A549 (cell line): ENCODE measurements at places on chromosomes 7 and 10. TPM values are rescaled to one million over a fixed set of nuclear protein-coding genes. Genes with fewer than 3 reads are reported as not detected.

- DNase-seq = no peak
Measured at GRCh38 chr7:66901941-66902843, 18.8 kb upstream of the TMEM248 start.

GRCh38 chr7:43954524-43955228 lies 28.4 kb downstream of the UBE2D4 start:
- DNase-seq = peak; percentile 53

DNA sequence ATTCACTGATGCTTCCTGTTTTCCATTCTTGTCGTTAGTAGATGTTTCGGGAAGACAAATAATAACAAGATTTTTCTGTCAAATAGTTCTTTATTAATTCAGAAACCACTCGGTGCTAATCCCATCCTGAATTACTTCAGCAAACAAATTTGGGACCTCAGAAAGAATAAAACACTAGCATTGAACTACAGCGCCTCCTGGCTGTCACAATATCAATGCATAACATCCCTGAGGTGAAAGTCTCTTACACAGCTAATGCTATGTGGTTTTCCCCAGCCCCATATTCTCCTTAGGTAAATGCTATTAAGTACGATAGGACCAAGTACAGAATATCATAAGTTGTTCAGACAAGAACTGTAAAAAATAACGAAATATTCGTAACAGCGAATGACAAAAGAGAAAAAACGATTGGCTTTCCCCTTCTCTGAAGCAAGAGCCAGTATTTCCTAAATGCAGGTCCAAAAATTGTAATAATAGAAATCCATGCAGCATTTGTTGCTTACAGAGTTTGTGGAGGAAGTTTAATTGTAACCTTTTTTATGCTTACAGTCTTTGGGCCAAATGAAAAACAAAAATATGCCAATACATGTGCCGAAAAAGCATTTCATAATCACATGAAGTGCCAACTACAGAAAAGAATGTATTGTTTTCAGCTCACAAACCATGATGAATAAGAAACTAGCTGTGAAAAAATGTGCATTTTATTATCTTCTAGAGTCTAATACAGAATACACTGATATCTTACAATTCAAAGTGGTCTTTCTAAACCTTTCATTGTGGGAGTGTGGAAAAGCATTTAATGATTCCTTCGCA lies 47.3 kb downstream of the MYPN start:
- DNase-seq = peak; percentile 77

GRCh38 chr7:92282930-92283329 lies 37.2 kb downstream of the ANKIB1 start:
- no peak for DNase-seq

GRCh38 chr7:34430456-34430855 lies 227.6 kb upstream of the NPSR1 start:
- peak; percentile 30 for DNase-seq

GRCh38 chr7:1620835-1621234 lies 49.2 kb upstream of the ELFN1 start:
- no peak for DNase-seq

GRCh38 chr7:50837965-50838364 lies 55.3 kb upstream of the GRB10 start:
- peak; percentile 43 for DNase-seq

DNA sequence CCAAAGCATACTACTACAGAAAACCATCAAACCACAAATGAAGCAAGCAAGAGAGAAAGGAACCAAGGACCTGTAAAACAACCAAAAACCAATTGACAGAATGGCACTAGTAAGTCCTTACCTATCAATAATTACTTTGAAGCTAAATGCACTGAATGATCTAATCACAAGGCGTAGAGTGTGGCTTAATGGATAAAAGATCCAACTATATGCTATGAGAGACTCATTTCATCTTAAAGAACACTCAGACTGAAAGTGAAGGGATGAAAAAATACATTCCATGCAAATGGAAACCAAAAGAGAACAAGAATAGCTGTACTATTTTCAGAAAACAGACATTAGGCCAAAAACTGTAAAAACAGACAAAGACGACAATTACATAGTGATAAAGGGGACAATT lies 70.7 kb downstream of the CRPPA start:
- DNase-seq = no peak

Gene OR9A2
- polyA plus RNA-seq = not detected in 3 replicates

Gene LDB3
- polyA plus RNA-seq = 0.08 to 0.15 TPM (median 0.13 TPM) in 3 replicates

Gene LRRC27
- 6.5 to 8.3 TPM (median 6.9 TPM) in 3 replicates for polyA plus RNA-seq

Gene WNT2
- not detected in 3 replicates for polyA plus RNA-seq

Gene PSMA2
- polyA plus RNA-seq = 185 to 198 TPM (median 188 TPM) in 3 replicates

Gene GDF2
- polyA plus RNA-seq = not detected in 3 replicates

Gene ANKRD30A
- polyA plus RNA-seq = 0.83 to 1.0 TPM (median 0.97 TPM) in 3 replicates

Gene NODAL
- not detected in 3 replicates for polyA plus RNA-seq

Gene RUFY2
- polyA plus RNA-seq = 7.9 to 8.9 TPM (median 8.6 TPM) in 3 replicates
